ENCODE measurements at places on chromosomes 1 and 21.

- DNase-seq = peak; percentile 71
These were observed at the start of gene SYNC for GRCh38 chr1:32702599-32703478. Gene SYNC, minus strand, starts transcription at chr1:32702770. Its CDS starts 110 bp downstream, at chr1:32702660.

GRCh38 chr1:224525411-224526040, 90.6 kb upstream of the CNIH3 start:
- DNase-seq = no peak

DNA sequence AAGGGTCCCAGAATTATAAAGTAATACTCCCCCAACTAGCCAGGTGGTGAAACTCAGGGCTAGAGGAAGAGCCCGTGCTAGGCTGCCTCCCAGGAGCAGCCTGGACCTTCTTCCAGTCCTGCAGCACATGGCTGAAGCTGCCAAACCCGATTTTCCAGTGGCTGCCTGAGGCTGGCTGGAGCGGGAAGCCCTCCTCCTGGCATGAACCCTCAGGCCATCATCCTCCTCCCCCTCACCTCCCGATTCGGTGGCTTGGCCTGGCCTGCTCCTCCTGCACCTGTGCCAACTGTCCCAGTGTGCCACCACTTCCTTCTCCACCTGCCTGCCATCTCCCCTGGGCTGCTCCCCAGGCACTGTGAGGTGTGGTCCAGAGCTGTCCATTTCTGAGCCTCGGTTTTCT, 3.0 kb upstream of the TSPAN1 start:
- DNase-seq = no peak

DNA sequence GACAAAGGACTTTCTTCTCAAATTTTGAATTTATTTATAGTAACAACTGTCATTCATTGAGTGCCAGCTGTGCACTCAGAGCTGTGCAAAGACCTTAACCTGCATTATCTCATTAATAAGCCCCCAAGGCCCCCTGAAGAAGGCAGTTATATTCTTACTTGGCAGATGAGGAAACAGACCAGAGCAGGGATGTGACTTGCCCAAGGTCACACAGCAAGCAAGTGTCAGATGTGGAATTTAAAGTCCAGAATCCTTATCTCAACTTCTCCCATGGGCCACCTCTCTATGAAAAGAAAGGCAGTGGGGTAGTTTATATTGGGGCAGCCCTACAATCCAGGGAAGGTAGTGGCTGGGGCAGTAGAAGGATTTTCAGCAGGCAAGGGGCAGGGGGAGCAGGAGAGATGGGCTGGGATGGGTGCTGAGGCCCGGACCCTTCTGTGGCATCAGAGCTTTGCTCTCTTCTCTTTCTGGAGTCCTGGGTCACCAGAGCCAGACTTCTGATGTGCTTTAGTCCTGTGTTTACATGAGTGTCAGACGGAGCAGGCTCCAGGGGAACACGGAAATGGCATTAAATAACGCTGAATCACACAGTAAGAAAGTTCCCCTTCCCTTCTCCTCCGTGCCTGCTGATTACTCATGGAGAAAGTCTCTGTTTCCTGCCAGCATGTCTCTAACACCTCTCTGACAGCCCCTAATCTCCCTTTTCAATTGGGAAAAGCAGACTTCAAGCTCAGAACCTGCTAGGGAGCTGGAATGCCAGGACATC, 39.5 kb downstream of the EPHB2 start:
- DNase-seq = peak; percentile 79

DNA sequence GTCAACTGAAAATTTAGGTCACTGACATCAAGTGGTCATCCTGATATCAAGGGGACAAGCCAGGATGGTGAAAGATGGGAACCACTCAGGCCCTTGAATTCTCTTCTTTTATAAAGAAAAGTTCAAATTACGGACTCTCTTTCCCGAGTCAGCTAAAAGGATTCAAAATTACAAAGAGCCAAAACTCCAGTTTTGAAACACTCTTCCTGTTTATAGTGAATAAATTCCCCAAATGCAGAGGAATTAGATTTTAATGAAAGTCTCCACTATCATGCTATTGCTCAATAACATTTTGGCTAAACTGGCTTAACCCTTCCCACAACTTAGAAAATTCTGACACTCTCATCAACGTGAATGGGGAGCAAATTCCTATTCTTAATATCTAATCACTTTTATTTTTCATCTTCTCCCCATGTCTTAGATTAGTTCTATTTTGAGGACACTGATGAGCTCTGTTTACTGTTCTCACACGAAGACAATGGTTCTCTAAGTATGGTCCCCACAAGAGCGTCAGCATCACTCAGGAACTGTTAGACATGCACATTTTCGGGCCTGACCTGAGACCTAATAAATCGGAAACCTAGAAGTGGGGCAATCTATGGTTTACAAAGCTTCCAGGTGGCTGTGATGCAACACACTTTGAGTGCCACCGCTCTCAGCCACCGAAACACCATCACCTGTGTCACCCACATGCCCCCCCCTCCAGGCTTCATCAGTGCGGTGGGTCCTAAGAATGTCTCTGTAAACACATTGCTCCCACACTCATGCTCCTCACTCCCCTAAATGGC, 64.4 kb upstream of the TIAM1 start:
- DNase-seq = no peak
